ENCODE measurements at places on chromosomes 12 and 14.

- H3K4me3 ChIP-seq, result no peak overlapping the region
- H3K4me1 ChIP-seq, result no peaks in the 10 kb centered on the region
- no peak for DNase-seq
- H3K36me3 ChIP-seq, result no peaks in the 10 kb centered on the region
- H3K27me3 ChIP-seq, result no peaks in the 10 kb centered on the region
Observed at GRCh38 chr14:88468406-88468805, 82.9 kb downstream of the SPATA7 start.

- H3K27ac ChIP-seq, result no peak overlapping the region
- H3K4me3 ChIP-seq, result no peak overlapping the region
- DNase-seq, result no peak
- H3K27me3 ChIP-seq, result no peaks in the 10 kb centered on the region
Observed at GRCh38 chr12:31002999-31003398, 70.7 kb upstream of the DDX11 start.

DNA sequence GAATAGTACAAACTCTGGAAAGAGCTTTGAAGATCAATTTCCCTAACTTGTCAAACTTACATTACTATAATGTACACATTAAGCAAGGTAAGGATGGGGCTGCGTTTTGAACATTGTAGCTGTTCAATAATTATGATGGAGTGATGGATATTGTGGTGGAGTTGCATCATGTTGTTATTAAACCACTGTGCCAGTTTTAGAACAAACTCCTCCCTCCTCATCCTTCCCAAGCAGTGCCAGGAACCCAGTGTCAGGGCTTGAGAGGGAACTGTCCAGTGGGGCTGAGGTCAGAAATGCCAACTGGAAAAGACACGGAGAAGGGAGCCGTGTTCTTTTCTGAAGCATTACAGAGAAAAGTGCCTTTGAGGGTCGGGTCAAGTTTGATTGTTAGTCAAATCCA is 31.9 kb upstream of the PAPOLA start:
- H3K36me3 ChIP-seq, result no peaks in the 10 kb centered on the region
- DNase-seq, result no peak
- peaks cover 6% of the 10 kb centered on the region for H3K27me3 ChIP-seq
- no peak overlapping the region for H3K27ac ChIP-seq
- H3K4me1 ChIP-seq, result no peaks in the 10 kb centered on the region

GRCh38 chr12:19744705-19745218 is 305.5 kb downstream of the AEBP2 start:
- no peak for DNase-seq
- H3K36me3 ChIP-seq, result no peaks in the 10 kb centered on the region
- no peaks in the 10 kb centered on the region for H3K4me1 ChIP-seq
- H3K27ac ChIP-seq, result no peak overlapping the region
- no peak overlapping the region for H3K4me3 ChIP-seq

- H3K4me1 ChIP-seq, result peaks cover 19% of the 10 kb centered on the region
- no peak for DNase-seq
- no peak overlapping the region for H3K4me3 ChIP-seq
- H3K27ac ChIP-seq, result peak overlapping the region; percentile 30
- peaks cover 9% of the 10 kb centered on the region for H3K27me3 ChIP-seq
- no peaks in the 10 kb centered on the region for H3K36me3 ChIP-seq
Observed at GRCh38 chr14:24279301-24280186, 8.1 kb upstream of the RABGGTA start.

DNA sequence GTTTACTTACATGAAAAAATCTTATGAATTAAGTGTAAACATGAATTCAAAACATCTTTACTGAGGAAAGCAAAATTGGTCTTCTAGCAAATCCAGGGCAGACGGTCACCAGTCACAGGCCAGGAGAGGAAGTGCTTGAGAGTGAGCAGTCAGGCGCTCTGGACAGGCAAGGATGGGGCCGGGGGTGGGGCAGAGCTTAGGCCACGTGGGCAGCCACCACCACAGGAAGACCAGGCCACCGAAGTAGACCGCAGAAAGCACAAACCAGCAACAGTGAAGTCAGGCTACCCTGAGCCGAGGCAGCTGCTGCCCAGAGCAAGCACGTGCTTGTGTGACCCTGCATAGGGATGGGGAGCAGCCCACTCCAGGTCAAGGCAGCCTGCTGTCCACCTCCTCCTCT is 33.5 kb downstream of the SLC6A12 start:
- no peaks in the 10 kb centered on the region for H3K36me3 ChIP-seq
- H3K4me3 ChIP-seq, result no peak overlapping the region
- DNase-seq, result no peak
- no peak overlapping the region for H3K27ac ChIP-seq
- H3K27me3 ChIP-seq, result peaks cover 2% of the 10 kb centered on the region

- H3K4me1 ChIP-seq, result peaks cover 26% of the 10 kb centered on the region
- H3K36me3 ChIP-seq, result peaks cover 41% of the 10 kb centered on the region
- H3K27me3 ChIP-seq, result no peaks in the 10 kb centered on the region
- no peak overlapping the region for H3K4me3 ChIP-seq
- no peak overlapping the region for H3K27ac ChIP-seq
Observed at GRCh38 chr12:102169922-102170621, 27.6 kb downstream of the PMCH start.

Data from activated T-helper 2 cell treated with anti-CD3 and anti-CD28 coated beads, Interferon-gamma antibody, Interleukin-2, Interleukin-4, amounts not matched to agents 10 μg/mL and 5 μg/mL and 100 μg/mL, durations not matched to agents 14 hours and 24 hours and 36 hours (primary cell).